ENCODE measurements at places on chromosomes 7 and 10.

DNA sequence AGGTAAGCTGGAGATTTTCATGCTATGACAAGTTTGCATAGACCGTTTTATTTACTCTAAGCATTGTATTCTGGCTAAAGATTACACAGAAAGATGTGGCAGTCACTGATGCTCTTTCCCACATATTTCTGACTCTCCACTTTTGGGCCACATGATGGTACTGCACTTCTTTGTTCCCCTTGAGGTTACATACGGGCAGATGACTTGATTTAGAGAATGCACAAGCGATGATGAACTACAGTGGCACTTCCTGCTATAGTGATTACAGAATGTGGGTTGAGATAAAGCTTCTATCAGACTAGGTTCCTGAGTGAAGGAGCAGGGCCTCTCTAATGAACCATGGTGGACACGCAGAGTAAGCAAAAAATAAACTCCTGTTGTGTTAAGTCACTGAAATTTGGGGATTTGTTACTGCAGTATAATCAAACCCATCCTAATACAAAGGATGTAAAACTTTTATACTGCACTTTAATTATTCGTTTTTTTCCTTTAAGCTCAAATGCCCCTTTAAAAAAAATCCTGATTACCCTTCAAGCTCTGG is 177.9 kb downstream of the TAX1BP1 start:
- H3K36me3 ChIP-seq, result peaks cover 15% of the 10 kb centered on the region
- no peak overlapping the region for H3K4me3 ChIP-seq
- H3K27me3 ChIP-seq, result no peaks in the 10 kb centered on the region
- H3K4me1 ChIP-seq, result peaks cover 24% of the 10 kb centered on the region

GRCh38 chr10:60340973-60341372 is 48.7 kb downstream of the ANK3 start:
- no peaks in the 10 kb centered on the region for H3K27me3 ChIP-seq
- H3K4me3 ChIP-seq, result no peak overlapping the region
- H3K36me3 ChIP-seq, result peaks cover 5% of the 10 kb centered on the region

DNA sequence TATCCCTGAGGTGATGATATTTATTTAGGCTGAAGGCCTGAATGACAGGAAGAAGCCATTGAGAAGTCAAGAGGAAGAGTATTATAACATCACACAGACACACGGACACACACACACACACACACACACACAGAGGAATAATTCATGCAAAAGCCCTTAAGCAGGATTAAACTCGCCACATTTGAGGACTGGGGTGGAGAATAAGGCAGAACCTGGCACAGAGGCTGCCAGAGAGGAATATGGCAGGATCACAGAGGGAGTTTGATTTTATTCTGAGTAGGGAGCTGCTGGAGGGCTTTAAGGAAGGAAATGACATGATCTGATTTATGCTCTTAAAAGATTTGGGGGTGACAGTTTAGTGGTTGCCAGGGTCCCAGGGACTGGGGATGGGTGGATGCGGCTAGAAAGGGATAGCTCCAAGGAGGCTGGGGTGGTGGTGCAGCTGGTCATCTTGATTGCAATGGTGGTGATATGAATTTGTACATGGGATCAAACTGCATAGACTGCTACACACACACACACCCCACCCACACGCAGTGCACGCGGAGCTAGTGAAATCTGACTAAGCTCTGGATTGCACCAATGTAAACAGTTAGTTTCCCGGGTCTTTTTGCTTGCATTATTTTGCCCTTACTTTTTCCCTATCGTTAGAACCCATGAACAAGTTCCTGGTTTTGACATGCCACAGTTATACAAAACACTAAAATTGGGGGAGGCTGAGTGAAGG is 11.2 kb downstream of the SMURF1 start:
- no peak for DNase-seq
- peak overlapping the region; percentile 30 for H3K27ac ChIP-seq
- H3K27me3 ChIP-seq, result no peaks in the 10 kb centered on the region
- H3K4me1 ChIP-seq, result peaks cover 30% of the 10 kb centered on the region

- H3K27me3 ChIP-seq, result no peaks in the 10 kb centered on the region
- H3K4me1 ChIP-seq, result peaks cover 19% of the 10 kb centered on the region
- H3K4me3 ChIP-seq, result no peak overlapping the region
- peak overlapping the region; percentile 35 for H3K27ac ChIP-seq
- no peak for DNase-seq
Measured at GRCh38 chr7:101936611-101937231, 119.3 kb downstream of the CUX1 start.

GRCh38 chr10:95279042-95279820 is 11.6 kb downstream of the PDLIM1 start:
- peaks cover 14% of the 10 kb centered on the region for H3K36me3 ChIP-seq
- H3K27me3 ChIP-seq, result no peaks in the 10 kb centered on the region
- peak overlapping the region; percentile 83 for H3K27ac ChIP-seq
- H3K4me3 ChIP-seq, result no peak overlapping the region
- no peak for DNase-seq
- peaks cover 59% of the 10 kb centered on the region for H3K4me1 ChIP-seq

DNA sequence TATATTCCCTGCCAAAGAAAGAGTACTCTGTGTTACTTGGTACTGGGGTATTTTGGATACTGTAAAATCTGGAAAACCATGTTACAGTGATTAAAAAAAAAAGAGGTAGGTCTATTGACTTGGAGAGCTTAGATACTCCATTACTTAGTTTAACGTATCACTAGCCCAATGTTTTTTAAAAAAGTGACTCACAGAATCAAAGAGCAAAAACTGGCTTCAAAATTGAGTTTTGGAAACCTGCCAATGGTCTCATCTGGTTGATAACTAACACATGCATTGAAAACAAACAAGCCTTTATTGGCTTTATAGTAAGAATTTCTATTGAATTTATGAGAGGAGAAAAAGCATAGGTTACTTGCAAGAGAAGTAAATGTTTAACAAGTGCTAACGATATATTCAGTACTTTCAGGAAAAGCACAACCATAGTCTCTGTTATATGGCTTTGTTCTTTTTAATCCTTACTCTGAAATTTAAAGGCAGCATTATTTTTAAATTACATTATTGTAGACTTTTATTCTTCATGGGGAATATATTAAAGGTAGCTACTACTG is 563.3 kb upstream of the SORCS1 start:
- H3K27ac ChIP-seq, result no peak overlapping the region
- H3K4me1 ChIP-seq, result peaks cover 3% of the 10 kb centered on the region
- DNase-seq, result no peak

DNA sequence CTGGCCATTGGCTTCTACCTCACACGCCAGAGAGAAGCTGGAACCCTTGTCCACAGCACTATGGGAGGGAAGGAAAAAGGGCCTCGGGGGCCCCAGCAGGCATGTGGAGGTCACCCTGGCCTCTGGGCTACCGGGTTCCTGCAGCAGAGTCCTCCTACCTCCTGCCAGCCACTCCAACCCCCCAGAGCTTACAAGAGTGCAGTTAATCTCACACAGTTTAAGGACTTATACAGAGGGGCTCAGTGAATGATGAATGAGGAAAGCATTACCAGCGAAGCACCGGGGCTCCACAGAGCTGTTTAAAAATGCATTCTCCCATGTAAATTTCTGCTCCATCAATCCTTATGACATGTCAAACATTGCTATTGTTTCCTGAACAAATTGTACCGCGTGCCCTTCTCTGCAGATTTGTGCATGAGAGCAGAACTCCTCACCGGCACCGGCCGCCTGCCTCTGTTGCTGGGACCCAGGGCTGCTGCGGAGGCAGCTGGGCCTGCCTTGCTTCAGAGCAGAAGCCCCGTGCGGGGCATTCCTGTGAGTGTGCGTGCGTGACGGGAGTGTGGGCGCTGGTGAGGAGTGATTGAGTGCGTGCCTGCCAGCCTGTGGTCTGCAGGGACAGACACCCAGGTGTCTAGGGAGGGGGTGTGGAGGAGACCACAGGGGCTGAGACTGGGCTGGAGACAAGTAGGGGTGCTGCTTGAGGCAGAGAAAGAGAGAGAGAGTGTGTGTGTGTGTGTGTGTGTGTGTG is 52.8 kb downstream of the C10orf105 start:
- peaks cover 16% of the 10 kb centered on the region for H3K4me1 ChIP-seq
- no peaks in the 10 kb centered on the region for H3K27me3 ChIP-seq
- DNase-seq, result no peak
- no peak overlapping the region for H3K4me3 ChIP-seq
- H3K27ac ChIP-seq, result peak overlapping the region; percentile 3

DNA sequence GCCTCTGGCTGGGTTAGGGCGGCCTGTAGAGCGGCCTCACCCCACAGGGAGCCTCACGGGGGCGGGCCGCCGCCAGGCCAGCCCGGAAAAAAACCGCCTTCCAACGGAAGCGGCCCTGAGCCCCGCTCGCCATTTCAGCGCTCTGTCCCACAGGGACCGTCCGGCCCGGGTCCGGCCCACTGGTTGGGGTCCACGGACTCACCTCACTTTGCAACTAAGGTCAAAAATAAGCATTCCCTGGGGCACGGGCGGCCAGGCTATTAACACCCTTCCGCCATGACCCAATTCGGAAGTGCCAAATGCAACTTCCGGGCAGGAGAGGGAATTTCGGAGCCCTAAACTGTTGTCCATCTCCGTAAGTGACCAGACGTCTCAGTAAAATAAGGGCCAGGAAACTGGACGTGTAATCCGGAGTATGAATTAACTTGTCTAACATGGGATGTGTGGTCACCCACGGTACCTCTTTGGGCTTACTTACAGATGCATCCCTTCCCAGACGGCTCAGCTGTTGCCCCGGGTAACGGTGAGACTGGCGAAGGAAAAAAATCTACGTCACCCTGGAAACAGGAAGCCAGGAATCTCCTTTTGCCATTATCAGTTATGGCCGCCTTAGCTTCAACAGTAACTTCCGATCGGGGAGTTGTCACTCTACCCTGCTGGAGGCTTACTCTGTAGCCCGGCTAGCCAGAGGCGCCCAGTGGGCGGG is at the start of gene BBIP1:
TSS of gene BBIP1 (minus strand) at position 538 of the 706 bp plus-strand sequence. CDS start 1,023 bp downstream, outside the sequence.
- H3K27ac ChIP-seq, result peak within 1 kb of the TSS; percentile 99
- H3K4me3 ChIP-seq, result peak within 1 kb of the TSS; percentile 100
- H3K4me1 ChIP-seq, result peaks cover 22% of the 10 kb centered on the region
- peak; percentile 77 for DNase-seq
- H3K36me3 ChIP-seq, result no peaks in the 10 kb centered on the region

GRCh38 chr7:2510130-2510776 is 9.3 kb upstream of the LFNG start:
- peaks cover 43% of the 10 kb centered on the region for H3K4me1 ChIP-seq
- no peaks in the 10 kb centered on the region for H3K27me3 ChIP-seq
- peak; percentile 55 for DNase-seq
- H3K4me3 ChIP-seq, result peak overlapping the region; percentile 90
- no peaks in the 10 kb centered on the region for H3K36me3 ChIP-seq
- H3K27ac ChIP-seq, result peak overlapping the region; percentile 99

DNA sequence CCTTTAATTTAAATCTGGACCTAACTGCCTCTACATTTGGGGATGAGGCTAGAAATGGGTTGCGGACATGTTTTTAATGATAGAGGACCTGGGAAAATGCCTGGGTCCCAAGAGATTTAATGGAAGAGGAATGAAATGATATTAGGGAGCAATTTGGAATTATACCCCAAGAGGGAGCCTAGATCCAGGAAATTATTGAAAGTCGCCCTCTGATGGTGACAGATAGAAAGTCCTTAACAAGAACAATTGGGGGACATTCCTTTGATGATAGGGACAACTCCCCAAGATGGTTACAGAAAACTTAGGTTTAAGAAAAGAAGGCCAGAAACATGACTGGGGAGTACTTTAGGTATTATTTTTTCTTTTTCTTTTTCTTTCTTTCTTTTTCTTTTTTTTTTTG is 9.5 kb upstream of the TSGA13 start:
- H3K27me3 ChIP-seq, result peaks cover 2% of the 10 kb centered on the region
- no peak for DNase-seq
- no peak overlapping the region for H3K4me3 ChIP-seq
- no peaks in the 10 kb centered on the region for H3K4me1 ChIP-seq
- H3K36me3 ChIP-seq, result peaks cover 2% of the 10 kb centered on the region

- no peak overlapping the region for H3K27ac ChIP-seq
- peaks cover 2% of the 10 kb centered on the region for H3K4me1 ChIP-seq
- peaks cover 15% of the 10 kb centered on the region for H3K36me3 ChIP-seq
- no peak for DNase-seq
- no peak overlapping the region for H3K4me3 ChIP-seq
Measured at GRCh38 chr7:74334030-74334429, 44.8 kb downstream of the CLIP2 start.

- H3K36me3 ChIP-seq, result no peaks in the 10 kb centered on the region
- H3K27ac ChIP-seq, result no peak overlapping the region
- DNase-seq, result no peak
- no peaks in the 10 kb centered on the region for H3K4me1 ChIP-seq
- no peaks in the 10 kb centered on the region for H3K27me3 ChIP-seq
Measured at GRCh38 chr7:113677811-113678210, 241.0 kb downstream of the PPP1R3A start.

- no peaks in the 10 kb centered on the region for H3K36me3 ChIP-seq
- peaks cover 16% of the 10 kb centered on the region for H3K4me1 ChIP-seq
- peaks cover 24% of the 10 kb centered on the region for H3K27me3 ChIP-seq
- H3K27ac ChIP-seq, result no peak overlapping the region
Measured at GRCh38 chr10:47452495-47453140, 31.3 kb downstream of the ANXA8 start.

DNA sequence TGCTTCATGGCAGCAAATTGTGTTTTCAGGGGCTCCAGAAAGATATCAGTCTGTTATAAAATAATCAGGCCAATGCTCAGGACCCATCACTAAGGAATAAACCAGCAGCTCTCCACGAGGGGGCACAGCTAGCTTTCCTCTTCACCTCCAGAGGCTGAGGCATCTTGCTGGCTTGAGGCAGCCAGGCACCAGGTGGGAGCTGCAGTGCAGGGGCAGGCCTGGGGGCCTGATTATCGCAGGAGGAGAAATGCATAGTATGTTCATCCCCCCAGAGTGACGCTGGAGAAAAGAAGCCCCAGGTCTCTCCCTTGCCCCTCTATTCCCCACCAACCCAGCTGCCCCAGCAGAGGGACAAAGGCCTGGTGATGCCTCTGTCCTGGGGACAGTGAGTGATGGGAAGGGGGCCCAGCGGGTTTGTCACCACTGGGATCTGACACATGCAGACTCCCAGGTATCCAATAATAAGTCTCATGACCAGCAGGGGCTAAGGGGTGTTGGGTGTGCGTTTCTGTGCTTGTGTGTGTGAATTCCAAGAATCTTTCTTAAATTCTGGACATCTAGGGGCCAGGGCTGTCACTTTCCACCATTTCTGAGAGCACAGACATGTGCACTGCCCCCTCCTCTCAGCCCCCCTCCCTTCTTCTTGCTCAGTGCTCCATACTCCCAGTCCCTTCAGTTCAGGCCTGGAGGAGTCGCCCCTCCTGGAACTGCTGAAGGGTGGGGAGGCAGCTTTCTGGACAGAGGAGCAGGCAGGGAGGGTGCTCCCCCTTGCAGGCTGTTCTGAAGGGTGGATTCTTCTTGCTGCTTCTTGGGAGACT is 128.1 kb upstream of the FAM20C start:
- H3K4me1 ChIP-seq, result peaks cover 9% of the 10 kb centered on the region
- no peak overlapping the region for H3K27ac ChIP-seq
- no peaks in the 10 kb centered on the region for H3K27me3 ChIP-seq

All from memory B cell (primary cell).